ENCODE measurements at places on chromosomes 5 and 9. TPM values are rescaled to one million over a fixed set of nuclear protein-coding genes. Genes with fewer than 3 reads are reported as not detected.

Gene CCDC192
- not detected for total RNA-seq

Gene MAP3K1
- 5.7 TPM for total RNA-seq

Gene OLFML2A
- total RNA-seq, result 5.5 TPM

Gene ADAMTSL1
- total RNA-seq, result 11.7 TPM

Gene F2RL1
- 59.5 TPM for total RNA-seq
